ENCODE measurements at places on chromosomes 13 and 19. TPM values are rescaled to one million over a fixed set of nuclear protein-coding genes. Genes with fewer than 3 reads are reported as not detected.

SMIM24 gene
- not detected for total RNA-seq

ZNF792 gene
- total RNA-seq, result 5.2 TPM

MYBPC2 gene
- not detected for total RNA-seq

NUP58 gene
- 36.3 TPM for total RNA-seq

SULT2B1 gene
- not detected for total RNA-seq

Measured in hair follicle dermal papilla cell (primary cell).